Femur (tissue), 1 donor: ENCODE measurements at places on chromosomes 6 and 20.

DNA sequence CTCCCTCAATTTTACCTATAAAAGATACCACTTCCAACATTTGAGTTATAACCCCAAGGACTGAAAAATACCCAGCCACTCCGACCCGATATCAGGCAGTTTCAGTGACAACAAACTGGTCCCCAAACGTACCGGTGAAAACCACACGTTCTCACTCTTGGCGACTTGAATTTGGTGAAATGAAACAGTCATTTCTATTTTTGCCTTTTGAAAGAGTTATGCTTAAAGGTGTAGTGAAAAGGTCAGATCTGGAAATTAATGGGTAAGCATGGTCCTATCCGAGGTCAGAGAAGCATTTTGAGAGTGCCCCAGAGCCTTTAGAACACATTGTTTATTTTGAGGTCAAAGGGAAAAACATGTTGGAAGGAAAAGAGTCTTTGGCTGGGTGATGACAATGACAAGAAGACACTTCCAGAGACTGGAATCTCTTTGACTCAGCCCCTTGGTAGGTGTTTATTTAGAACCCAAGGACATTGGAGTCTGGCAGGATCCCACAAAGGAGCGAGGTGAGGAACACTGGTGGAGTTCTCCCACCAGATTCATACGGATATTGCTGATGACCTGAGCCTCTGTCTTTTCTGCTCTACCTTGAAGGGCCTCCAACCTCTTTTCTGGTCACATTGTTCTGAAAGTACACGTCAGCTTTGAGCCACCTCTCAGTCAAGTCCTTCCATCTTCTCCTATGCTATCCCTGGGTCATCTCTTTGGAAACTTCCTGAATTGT, 235.0 kb downstream of the GMPR start:
- DNase-seq = no peak

DNA sequence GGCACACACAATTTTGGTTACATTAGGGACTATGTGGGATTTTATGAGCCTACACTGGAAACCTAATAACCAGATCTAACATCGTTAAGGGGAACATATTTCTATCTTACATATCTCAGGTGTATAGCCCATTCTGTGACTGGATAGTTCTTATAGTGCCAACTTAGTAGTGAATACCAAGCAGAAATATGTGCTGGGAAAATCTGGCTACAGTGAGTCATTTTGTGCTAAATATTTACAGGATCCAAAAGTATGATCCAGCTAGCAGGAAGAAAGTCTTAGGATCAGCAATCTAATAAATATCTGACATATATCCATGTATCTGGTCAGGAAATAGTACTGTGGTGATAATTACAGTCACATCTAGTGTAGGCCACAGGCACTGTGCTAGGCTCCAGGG, 94.6 kb upstream of the INSM1 start:
- no peak for DNase-seq

- DNase-seq = peak; percentile 55
These were observed 14.7 kb downstream of the HLA-F start for GRCh38 chr6:29737707-29738630.

- DNase-seq = no peak
These were observed 214.6 kb downstream of the PRL start for GRCh38 chr6:22082218-22082617.

DNA sequence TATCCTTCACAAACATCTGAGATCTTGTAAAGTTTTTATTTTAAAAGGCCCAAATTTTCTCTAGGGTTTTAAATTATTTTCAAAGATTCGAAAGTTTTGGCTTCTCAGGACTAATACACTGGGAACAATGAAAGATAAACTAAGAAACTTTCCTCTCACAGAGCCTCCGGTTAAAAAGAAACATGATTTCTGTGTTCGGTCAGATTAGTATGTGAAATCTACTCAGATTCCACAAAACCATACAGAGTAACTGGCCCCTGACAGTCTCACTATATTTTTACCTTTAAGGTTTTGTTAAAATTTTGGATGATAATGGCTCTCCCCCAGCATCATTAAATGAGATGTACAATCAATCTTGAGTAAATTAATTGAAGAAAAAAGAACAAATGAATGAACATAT, 471.0 kb downstream of the COL12A1 start:
- no peak for DNase-seq

DNA sequence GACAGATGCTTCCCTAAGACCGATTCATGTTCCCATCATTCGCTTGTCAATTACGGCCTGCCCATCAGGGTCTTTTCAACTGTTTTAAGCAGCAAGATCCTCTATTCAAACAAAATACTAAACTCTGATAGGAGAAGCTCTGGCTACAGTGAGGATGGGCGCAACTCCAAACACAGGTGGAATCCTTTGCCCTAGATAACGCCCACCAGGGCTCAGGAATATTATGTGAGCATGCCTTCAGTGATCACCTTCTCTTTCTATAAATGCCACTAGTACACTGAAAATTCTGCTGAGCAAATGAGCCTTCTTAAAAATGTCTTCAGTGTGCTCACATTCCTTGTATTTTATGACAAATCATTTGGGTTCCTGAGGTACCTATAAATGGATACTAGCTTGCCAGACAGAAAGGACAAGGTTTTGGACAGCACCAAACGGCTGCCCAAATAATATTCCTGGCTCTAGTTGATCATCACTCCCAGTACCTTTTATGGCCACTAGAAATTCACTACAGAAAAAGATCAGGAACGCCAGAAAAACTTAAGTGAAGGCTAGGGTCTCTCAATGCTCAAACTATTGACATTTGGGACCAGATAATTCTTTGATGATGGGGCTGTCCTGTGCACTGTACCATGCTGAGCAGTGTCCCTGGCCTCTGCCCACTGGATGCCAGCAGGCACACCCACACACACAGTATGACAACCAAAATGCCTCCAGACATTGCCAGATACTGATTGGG, 13.1 kb downstream of the ZNF217 start:
- no peak for DNase-seq

DNA sequence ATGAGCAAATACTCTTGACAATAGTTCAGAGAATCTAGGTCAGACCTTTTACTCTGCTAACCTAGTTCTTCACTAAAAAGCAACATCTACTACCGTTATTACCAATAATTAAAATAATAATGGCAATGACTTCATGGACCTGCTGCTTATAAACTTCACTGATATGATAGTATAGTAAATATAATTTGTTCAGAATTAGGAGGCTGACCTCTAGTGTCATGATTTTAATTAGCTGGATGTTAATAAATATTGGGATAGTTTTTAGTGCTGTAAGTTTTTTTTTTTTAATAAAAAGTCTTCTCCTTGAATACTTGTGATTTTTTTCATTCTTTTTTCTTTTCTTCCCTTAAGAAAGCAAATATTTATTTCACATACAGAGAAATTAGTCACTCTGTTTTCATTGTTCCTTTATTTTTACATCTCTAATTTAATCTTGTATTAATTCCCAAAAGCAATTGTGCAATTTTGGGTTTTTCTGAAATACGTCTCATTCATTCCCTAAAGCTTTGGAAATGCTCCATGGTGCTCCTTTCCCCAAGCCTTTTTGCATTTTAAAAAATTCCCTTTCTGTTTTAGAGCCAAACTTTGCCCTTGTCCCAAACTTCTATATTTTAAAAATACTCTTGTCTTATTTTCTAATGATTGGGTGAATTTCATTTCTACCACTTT, 46.6 kb upstream of the UST start:
- no peak for DNase-seq

DNA sequence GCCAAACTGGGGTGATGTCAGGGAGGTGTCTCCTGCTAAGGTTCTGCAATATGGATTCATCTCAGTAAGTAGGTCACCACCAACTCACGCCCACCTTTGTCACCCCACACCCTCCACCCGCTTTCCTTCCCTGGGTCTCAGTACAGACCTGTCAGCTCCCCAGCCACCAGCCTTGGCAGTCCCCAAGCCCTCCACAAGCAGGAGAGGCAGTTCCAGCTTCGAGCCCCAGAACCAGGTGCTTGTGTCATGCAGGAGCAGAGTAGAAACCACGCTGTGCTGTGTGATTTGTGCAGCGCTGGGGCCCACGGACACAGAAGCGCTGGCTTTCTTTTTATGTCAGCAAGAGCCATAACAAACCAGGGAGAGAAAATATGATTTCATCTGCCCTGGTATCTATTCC, 89.0 kb upstream of the CDH4 start:
- DNase-seq = no peak

GRCh38 chr20:46118481-46119020, 437 bp downstream of the CD40 start:
- no peak for DNase-seq

GRCh38 chr6:118705544-118706491, 54.4 kb upstream of the CEP85L start:
- peak; percentile 31 for DNase-seq

DNA sequence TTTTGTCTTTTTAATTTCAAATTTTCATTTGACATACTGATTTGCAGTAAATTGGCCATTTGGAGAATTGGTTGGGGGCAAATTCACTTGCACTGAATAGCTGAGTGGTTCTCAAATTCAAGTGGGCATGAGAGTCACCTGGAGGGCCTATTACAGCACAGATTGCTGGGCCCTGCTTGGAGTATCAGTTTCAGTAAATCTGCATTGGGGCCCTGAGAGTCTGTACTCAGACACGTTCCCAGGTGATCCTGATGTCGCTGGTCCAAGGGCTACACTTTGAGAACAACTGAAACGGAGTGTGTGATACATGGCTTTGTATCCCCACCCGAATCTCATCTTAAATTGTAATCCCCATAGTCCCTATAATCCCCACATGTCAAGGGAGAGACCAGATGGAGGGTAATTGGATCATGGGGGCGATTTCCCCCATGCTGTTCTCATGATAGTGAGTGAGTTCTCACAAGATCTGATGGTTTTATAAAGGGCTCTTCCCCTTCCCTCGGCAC, 115.9 kb downstream of the KLHL32 start:
- no peak for DNase-seq

- no peak for DNase-seq
These were observed 62.5 kb downstream of the RALGAPA2 start for GRCh38 chr20:20649945-20650344.

GRCh38 chr6:23661549-23661948, 464.5 kb upstream of the NRSN1 start:
- DNase-seq = no peak

- no peak for DNase-seq
These were observed 159.1 kb downstream of the TFAP2C start for GRCh38 chr20:56788041-56788670.

DNA sequence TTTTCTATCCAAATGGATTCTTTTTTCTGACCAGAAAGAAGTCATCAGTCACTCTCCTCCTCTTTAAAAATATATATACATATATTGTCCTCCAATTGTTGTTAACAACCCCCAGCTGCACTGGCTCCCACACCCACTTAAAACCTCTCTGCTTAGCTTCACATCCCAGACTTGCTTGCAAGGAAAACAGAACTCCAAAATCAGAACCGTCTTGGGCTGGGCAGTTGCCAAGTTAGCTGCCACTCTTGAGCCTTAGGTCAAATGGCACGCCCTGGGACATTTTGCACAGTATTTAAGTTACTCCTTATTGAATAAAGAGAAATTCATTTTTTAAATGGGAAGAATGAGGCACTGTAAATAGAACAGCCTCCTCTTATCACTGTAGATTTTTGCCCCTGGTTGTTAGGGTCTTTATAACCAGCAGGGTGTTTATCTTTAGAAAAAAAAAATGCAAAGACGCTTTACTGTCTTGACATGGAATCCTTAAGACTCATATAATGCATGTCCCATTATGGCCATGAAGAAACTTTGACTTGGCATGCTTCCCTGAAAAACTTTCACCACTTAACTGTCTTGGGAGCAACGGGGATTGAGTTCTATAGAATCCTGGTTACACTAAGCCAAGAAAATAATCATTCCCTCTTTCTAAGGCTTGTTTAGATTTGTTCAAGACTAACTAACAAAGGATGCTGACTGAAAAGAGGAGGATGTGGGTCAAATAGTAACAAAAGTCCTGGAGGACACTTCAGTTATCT, 204.5 kb downstream of the ISM1 start:
- DNase-seq = peak; percentile 23

DNA sequence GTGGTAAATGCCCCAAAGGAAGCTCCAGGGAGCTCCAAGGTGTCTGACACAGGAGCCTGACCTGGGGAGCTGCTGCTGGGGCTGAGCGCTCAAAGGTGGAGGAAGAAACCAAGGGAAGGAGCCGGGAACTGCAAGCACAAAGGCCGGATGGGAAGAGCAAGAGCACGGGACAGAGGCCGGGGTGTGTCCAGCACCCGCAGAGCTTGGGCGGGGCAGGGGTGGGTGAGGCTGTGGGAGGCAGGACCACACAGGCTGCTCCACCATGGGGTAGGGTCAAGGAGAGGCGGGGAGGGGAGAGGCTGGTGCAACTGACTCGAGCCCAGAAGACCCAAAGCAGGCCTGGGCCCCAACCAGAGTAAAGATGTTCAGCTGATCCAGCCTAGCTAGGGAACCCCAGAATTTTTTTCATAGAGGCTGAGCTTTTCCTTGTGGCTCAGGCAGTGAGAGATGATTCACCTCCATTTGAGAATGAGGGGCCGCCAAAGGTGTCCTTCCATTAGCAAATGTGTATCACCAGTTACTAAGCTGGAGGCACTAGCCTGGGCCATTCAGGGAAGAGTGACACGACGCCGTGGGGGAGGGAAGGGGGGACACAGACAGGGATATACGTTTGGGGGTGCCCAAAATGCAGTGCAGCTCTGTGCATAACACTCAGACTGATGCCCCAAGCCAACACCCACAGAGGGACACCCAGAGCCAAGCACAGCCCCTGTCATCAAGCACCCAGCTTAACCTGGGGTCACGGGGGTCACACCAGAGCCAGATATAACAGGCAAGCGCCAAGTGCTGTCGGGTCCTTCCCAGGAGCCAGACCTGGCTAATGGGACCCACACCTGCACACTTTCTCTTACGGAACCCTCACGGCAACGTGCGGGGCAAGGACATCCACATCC, 21.3 kb upstream of the TLDC2 start:
- no peak for DNase-seq

DNA sequence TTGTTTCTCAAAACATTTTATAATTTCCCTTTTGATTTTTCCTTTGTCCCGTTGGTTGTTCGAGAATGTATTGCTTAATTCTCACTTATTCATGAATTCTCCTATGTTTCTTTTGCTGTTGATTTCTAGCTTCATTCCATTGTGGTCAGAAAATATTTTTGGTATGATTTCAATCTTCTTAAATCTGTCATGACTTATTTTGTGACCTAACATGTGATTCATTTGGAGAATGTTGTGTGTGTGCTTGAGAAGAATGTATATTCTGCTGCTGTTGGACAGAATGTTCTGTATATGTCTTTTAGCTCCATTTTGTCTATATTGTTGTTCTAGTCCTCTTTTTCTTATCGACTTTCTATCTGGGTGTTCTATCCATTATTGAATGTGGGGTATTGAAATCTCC, 286.2 kb upstream of the RNF217 start:
- DNase-seq = no peak
